ENCODE measurements at places on chromosomes 12 and 14. TPM values are rescaled to one million over a fixed set of nuclear protein-coding genes. Genes with fewer than 3 reads are reported as not detected.

DNA sequence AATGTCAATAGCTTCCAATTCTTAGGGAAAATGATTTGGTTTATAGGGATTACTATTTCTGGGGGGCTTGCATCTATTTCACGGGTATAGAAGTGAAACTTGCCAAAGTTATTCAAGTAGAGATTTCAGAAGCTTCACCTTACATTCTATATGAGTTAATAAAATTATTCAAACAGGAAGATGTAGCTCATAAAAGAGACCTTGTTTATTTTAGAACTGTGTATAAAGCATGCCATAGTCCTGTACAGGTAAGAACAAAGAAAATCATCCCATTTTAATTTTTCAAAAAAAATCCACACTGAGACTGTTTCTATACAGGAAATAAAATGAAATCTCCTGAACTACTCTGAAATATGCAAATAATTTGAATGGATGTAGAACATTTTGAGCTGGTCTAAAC is 834.7 kb downstream of the TRHDE start:
- DNase-seq = no peak

GRCh38 chr12:15886372-15887042 is 4.3 kb downstream of the STRAP start:
- no peak for DNase-seq

DNA sequence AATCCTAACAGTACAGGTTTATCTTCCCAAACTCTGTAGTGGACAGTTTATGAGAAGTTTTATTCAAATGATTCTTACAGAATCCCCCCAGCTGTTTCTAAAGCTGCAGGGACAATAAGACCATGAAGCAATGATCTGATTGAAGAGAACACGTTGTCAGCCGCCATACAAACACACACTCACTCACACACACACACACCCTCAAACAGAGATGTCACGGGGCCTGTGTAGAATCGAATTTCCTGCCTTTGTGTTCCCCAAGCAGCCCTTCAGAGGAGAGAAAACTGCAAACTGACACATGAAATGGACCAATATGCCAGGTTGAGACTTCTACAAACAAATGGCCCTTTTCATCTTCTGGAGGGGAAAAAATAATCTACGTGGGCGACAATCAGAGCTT is 80.5 kb upstream of the TBX3 start:
- DNase-seq = no peak

DNA sequence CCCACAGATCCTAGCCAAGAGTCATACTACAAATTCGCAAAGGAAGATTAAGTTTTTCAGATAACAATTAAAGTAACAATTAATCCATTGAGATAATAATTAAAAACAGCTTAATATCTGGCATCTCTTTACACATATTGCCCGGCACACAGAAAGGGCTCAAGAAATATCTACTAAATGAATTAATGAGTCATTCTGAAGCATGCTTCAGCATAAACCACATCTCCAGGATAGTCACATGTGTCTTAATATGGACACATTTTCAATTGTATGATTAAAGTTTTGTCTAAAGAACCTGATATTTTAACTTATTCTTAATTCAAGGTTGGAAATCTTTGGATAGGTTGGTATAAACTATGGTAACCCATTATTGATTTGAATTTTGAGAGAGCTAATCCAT is 9.6 kb downstream of the ITPR2 start:
- no peak for DNase-seq

GRCh38 chr14:102620413-102620812 is 28.0 kb downstream of the RCOR1 start:
- no peak for DNase-seq

- no peak for DNase-seq
Measured at GRCh38 chr14:91614187-91614586, 104.1 kb upstream of the PPP4R3A start.

DNA sequence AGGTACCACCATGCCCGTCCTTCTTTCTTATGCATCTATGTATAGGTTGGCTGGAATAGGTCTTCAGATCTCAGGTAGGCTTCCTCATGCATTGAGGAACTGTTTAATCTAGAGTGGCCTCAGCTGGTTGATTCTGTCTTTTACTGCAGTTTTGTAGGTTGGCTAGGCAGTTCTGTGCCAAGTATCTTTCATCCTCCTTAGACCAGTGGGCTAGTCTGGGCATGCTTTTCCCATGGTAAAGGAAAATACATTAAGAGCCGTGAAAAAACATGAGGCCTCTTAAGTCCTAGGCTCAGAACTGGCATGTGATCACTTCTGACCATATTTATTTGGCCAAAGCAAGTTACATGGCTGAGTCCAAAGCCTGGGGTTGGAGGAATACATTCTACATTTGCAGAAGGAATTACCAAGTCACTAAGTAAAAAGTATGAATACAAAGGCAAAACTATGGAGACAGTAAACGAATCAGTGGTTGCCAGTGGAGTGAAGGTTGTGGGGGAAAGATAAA is 137.3 kb downstream of the WIF1 start:
- no peak for DNase-seq

- no peak for DNase-seq
Measured at GRCh38 chr12:111792155-111792855, 25.6 kb downstream of the ALDH2 start.

GRCh38 chr12:130975116-130975515 is 21.4 kb downstream of the ADGRD1 start:
- no peak for DNase-seq

GRCh38 chr12:120571299-120571698 is 9.9 kb downstream of the POP5 start:
- no peak for DNase-seq

- DNase-seq = no peak
Measured at GRCh38 chr12:48878548-48878947, 12.9 kb upstream of the RND1 start.

DNA sequence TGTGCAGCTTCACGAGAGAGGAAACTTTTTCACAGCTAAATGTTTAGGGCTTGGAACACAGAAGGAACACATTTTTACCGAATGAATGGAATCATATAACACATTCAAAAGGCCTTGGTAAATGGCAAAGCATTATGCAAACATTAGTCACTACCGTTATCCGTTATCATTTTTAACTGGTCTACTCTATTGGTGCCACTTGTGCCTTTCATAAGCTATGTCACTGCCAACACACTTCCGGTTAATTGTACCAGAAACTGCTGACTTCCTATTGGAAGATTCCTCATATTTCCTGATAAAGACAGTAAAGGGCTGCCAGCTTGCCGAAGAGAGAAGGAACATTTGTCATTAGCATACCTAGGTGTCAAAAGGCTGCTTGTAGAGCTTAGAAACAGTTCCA is 169.2 kb downstream of the APAF1 start:
- no peak for DNase-seq

GRCh38 chr12:123109319-123109772 is 41.5 kb downstream of the PITPNM2 start:
- DNase-seq = no peak

DNA sequence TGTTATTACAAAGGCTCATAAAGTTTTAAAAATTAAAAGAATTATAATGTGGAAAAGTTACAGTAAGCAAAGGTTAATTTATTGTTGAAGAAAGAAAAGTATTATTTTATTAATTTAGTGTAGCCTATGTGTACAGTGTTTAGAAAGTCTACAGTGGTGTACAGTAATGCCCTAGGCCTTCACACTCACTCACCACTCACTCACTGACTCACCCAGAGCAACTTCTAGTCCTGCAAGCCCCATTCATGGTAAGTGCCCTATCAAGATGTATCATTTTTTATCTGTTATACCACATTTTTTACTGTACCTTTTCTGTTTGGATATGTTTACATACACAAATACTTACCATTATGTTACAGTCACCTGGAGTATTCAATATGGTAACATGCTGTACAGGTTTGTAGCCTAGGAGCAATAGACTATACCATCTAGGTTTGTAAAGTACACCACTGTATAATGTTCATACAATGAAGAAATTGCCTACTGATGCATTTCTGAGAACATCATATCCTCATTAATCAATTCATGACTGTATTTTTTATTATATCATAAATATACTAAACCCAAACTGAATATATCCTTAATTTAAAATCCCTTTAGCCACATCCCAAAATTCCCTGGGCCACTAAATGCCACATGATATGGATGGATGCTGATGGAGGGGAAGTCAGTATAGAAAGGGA is 43.6 kb upstream of the NID2 start:
- no peak for DNase-seq

DNA sequence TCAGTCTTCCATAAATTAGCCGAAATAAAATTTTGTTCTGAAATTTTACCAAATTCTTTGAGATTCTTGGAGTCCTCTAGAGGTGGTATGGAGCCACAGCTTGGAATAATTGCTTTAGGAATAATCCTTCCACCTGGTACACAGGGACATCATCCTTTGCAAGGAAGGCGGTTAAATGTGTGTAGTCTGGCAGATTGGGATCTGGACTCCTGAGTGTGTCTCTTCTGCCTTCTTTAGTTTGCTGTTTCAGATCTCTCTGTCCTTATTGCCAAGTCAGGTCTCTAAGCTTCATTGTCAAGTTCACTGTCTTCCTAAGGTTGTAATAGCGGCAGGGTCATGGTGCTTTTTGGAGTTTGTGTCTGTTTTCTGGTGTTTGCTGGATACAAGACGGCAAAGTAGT is 393.9 kb upstream of the RGS6 start:
- DNase-seq = no peak

DNA sequence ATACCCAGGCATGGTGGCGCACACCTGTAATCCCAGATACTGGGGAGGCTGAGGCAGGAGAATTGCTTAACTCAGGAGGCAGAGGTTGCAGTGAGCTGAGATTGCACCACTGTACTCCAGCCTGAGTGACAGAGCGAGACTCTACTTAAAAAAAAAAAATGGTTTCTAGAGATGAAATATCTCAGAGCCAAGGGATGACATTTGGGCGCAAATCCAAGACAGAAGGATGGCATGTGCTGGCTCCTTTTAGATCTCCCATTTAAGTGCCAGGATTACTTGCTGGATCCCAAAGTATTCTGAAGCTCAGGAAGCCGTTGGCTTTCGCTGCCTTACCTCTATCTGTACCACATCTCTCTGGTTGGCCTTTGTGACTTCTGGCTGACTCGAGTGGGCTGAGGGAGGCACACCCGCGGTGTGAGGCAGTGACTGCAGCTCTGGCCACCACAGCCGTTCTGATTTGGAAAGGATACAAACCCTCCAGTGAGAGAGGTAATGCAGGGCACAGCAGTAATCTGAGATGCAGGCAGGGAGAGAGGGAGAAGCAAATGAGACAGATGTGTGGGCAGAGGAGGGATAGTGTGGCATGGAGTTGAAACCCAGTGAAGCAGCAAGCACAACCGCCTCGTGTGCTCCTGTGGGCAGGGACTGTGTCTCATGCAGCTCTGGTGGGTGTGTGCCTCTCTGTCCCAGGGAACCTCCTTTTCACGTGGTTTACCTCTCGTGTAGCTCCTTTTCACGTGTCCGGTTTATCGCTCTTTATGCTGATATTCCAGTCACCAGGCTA is 4.9 kb downstream of the B4GALNT3 start:
- DNase-seq = no peak

- DNase-seq = no peak
Measured at GRCh38 chr14:95059126-95059525, 98.2 kb downstream of the DICER1 start.

DNA sequence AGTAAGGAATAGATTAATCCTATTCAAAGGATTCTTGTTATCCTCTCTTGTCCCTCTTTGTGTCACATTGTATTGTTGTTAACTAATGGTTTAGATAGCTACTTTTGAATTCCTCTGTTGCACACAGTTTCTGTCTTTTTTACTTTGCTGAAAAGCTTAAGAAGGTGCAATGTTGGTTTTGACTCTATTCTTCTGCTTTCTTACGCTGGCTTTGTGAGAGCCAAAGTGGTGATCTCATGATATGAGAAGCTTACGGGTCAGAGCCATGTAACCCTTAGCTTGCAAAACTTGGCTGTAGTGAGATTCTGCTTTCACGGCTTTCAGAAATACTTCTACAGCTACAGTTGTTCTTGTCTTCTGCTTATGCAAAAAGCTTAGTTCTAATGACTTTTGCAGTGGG is 239.7 kb downstream of the TRHDE start:
- no peak for DNase-seq

DNA sequence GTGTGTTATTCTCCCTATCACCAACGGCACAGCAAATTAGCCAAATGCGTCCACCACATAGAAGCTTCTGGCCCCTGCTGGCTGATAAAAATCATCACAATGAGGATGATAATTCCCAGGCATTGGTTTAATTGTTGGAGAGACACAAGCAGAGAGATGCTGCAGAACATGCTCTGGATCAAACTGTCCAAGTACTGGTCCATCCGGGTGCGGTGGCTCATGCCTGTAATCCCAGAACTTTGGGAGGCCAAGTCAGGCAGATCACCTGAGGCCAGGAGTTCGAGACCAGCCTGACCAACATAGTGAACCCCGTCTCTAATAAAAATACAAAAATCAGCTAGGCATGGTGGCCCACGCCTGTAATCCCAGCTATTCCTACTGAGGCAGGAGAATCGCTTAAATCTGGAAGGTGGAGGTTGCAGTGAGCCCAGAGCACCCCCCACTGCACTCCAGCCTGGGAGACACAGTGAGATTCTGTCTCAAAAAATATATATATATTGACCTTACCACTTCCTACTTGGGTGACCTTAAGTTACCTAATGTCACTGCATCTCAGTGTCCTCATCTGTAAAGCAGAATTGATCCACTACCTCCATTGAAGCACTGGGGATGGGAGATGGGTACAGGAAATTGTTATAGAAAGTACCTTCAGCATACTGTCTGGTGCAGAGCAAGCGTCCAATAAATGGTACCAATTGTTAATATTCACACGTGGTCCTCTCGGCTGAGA is 83.7 kb upstream of the EGLN3 start:
- no peak for DNase-seq

DNA sequence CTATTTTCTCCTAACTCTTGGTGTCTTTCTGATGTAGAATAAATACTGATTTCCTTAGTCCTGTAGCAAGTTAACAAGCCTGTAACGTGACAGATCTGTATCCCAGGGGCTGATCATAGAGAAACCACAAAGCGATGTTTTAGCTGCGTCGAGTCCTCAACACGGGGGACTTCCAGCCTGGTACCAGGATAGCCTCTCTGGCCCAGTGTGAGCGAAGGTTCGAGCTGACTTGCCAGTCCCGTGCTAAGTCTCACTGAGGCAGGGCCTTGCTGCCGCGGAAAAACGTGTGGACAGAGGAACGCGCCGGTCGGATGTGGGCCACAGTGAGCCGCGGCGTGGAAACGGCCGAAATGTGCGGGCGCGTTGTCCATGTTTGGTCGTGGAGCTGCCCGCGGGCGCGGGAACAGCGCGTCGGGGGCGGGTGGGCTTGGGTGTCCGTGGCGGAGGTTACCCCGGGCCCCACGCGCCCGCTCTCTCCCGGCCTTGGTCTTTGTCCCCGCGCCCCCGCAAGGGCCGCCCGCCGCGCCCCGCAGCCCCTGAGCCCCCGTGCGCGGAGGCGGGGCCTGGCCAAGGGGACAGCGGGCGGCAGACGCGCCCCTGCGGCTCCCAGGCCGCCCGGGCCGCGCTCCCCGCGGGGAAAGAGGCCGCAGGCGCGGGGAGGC is 531 bp upstream of the EML1 start:
- DNase-seq = no peak

FOXJ2 gene
- total RNA-seq = 24.5 TPM

KLHL33 gene
- total RNA-seq = 0.65 TPM

FZD10 gene
- total RNA-seq = not detected

PRICKLE1 gene
- 1.1 TPM for total RNA-seq

FGFR1OP2 gene
- 71.3 TPM for total RNA-seq

HOXC12 gene
- not detected for total RNA-seq

PIANP gene
- total RNA-seq = 2.5 TPM

TEAD4 gene
- total RNA-seq = not detected

C12orf50 gene
- total RNA-seq = 0.09 TPM

Measured in T-cell (primary cell).